HL-60 (cell line): ENCODE measurements at places on chromosomes 3 and 15.

- no peak for DNase-seq
Observed at GRCh38 chr15:55737373-55737772, 5.6 kb downstream of the PRTG start.

DNA sequence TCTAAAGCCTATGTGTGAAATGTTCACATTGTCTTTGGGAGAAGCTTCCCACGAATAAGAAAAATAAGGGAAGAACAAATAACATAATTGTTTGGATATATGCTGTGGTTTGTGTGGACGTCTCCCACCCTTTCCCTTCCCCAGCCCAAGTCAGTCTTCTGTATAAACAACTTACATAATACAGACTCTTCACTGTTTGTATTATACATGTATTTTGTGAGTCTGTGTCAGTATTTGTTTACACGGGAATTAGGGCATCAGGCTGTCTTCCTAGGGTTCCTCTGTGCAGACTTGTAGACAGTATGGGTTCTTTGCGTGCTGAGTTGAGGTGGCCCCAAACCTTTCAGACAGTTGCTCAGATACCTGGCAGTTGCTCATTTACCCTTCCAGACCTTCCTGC is 103.4 kb downstream of the IGF1R start:
- DNase-seq, result no peak

GRCh38 chr15:74790080-74790916 is 8.4 kb downstream of the CSK start:
- peak; percentile 80 for DNase-seq

DNA sequence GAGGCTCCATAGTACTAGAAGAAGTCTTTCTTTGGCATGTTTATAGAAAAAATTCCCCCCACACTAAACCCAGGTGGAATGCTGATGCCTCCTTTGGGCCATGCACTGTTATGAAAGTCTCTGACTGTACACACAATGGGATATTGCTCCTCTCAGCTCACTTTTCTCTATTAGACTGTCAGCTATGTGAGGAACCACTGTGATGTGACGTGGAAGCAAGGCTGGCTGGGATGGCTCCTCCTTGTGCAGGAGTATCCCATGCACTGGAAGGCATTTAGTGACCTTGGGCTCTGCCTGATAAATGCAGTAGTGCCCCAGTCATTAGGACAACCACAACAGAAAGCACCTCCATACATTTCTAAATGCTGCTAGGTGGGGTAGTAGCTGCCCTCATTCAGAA is 5.7 kb upstream of the FRMD4B start:
- no peak for DNase-seq

- DNase-seq, result no peak
Observed at GRCh38 chr3:108283006-108283405, 13.3 kb upstream of the HHLA2 start.

DNA sequence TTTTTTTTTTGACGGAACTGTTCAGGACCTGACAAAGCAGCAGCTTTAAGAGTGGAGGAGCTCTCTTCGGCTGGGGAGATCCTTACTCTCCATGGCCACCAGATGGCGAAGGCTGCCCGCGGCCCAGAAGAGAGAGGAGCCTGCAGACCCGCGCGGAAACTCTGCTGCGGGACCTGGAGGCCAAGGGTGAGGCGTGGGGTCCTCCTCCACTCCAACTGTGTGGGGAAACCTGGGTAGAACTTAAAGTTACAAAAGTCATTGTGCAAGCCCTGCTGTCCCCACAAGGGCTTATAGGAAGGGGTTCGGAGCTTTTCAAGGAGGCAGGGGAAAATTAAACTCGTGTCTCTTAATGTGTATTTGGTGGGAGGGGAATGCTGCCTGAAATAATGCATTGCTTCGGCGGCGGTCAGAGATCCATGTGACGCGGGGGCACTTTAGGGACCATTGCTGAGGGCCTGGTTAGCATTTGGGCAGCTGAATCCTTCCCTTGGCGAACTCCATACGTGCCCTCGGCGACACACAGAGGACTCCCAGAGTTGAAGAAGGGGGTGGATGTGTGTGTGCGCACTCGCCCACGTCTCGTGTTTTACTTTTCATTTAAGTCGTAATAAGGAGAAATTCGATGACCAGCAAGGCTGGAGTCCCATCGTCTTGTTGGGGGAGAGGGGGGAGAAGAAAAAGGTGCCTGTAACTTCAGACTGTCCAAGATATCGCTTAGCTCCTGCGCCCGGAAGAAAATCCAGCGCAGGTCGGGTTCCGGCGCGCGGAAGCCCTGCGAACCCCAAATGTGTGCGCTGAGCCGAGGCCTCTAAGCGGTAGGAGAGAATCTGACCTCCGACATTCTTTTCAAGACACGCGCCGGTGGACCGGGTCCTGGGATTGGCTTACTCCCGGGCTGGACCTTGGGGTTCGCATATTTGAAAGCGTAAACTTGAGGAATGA is 9.7 kb downstream of the EOMES start:
- peak; percentile 77 for DNase-seq

DNA sequence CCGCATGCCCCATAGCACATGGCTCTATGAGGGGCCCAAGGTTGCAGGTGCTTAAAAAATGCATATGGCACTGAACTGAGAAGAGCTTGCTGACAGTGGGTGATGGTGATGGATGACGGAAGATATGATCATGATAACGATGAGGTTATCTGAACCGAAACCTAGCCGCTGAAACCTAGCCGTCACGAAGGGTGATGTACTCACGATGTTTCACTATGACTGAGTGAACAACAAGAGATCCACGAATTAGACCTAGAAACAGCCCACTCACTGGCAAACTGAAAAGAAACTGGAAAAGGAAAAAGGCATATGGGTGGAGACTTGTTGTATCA is 57.6 kb upstream of the BCL6 start:
- no peak for DNase-seq

- no peak for DNase-seq
Observed at GRCh38 chr3:32220006-32220405, 18.5 kb upstream of the CMTM8 start.

GRCh38 chr3:129594409-129594808 is 12.1 kb downstream of the PLXND1 start:
- DNase-seq, result no peak

GRCh38 chr3:130946882-130947281 is 53.0 kb downstream of the ATP2C1 start:
- DNase-seq, result no peak

GRCh38 chr3:190092250-190092649 is 28.4 kb downstream of the P3H2 start:
- no peak for DNase-seq

GRCh38 chr3:59411186-59411585 is 361.4 kb upstream of the CFAP20DC start:
- no peak for DNase-seq

GRCh38 chr3:168422843-168423242 is 327.1 kb upstream of the GOLIM4 start:
- no peak for DNase-seq

GRCh38 chr3:177680472-177680821 is 483.2 kb upstream of the TBL1XR1 start:
- no peak for DNase-seq

- no peak for DNase-seq
Observed at GRCh38 chr3:111616417-111617105, 21.4 kb upstream of the ZBED2 start.

DNA sequence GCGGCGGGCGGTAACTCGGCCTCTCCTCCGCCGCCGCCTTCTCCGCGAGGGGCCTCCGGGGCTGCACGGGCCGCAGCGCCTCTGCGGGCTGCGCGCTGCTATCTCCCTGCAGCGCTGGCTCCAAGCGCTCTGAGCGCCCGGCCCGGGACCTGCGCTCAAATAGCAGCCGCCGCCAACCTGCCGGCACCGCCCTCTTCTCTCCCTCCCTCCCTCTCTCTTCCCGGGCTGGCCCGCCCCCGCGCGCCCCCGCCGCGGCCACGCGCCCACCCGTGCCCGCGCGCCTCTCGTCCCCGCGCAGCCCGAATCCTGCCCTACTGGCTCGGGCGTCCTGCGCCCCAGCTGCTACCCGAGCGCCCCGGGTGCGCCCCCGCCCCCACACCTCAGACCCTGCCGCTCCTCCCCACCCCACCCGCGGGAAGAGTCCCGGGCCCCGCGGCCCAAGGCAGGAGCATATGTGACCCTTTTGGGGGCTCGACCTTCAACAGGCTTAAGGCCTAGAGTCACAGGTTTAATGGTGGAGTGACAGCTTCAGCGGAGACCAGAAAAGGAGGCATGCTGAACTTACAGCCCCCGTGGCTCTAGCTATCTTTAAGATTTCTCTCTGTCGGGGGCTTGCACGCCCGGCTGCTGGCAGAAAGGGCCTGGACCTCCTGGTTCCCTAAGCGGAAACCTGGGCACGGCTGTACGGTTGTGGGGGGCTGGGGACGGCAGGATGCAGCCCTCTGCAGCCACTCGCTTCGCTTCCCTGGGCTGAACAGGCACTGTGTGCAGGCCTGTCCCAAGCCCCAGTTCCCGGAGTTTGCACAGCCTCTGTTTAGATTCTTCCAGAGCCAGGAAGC is at the start of gene CACNA2D2:
Gene CACNA2D2 (minus strand): TSS at position 131 of the 839 bp plus-strand sequence. CDS start 211 bp downstream, outside the sequence.
- DNase-seq, result peak; percentile 5

DNA sequence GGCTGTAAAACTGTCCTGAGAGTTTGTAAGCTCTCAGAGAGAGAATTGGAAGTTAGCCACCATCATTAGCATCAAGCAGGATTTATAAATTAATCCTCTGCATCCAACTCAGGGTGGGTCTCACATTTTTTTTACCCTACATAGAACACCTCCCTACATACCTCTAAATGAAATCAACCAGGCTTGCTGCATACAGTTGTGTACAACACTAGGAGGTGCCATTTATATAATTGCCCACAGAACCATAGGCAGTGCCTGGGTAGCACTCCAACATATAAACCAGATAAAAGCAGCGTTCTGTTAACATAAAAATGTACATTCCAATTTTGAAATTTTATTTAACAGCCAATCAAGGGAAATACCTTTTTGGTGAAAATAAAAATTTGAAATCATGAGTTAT is 48.2 kb upstream of the SELENOK start:
- DNase-seq, result no peak

DNA sequence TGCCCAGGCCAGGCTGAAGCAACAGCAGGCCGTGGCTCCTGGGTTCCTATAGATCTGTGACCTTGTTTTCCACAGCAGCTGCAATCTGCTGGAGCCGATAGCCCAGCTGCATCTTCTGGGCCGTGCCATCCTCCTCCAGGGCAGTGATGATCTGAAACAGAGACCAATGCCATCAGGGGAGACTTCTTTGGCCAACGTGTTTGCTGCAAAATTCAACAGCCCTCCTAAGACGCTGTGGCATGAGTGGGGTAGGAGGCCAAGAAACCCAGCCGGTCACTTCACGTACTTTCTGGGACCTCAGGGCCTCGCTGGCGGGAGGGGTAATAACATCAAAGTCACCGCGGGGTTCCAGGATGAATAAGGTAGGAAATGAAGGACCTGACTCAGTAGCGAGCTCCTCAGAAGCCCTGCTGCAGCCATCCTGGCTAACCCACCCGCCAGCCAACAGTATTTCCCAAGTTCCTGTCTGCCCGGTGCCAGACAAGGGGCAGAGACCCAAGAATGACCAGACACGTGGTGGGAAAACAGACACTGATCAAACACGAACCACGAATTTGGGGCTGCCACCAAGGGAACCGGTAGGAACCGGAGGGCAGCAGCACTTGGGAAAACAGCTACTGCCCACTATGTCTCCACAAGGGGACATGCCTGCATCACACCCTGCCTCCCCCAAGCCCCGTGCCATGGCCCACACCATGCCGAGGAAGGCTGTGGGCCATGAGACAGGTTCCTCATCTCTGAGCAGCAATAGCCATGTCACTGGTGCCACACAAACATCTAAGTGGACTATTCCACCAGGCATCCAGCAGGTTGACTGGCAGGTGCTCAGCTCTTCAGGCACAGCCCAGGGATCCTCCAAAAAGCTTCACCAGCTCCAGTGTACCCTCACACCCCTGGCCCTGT is 25.2 kb downstream of the PLXNB1 start:
- no peak for DNase-seq

DNA sequence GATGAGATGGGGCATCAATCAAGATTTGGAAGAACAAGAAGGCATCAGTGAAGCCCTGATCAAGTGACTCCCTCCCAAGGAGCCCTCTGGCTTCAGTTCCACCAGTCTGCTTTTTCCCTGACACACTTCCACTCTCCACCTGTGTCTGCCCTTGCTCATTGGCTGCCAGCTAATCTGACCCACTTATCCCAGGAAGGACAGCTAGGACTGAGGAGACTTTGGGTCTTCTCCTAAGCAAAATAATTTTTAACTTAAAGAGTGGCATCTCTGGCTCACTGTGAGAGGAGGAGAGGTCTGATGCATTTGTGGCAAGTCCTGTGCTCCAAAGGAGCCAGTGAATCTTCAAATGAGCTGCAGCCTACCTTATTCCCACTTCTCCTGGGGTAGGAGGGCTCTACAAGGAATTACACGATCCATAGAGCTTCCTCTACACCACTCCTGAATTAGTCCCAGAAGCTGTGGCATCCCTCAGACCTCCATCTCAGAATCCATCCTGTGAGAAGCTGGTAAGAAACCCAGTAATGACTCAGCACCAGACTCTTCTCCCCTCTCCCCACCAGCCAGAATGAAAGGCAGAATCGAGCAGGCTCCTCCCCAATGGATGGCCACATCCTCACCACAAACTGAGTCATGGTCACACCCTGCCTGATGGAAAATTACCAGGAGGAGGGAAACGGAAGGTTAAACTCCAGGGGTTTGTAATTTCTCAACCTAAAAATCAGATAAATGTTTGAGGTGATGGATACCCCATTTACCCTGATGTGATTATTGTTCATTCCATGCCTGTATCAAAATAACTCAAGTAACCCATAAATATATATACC is 6.3 kb upstream of the PKM start:
- peak; percentile 94 for DNase-seq

DNA sequence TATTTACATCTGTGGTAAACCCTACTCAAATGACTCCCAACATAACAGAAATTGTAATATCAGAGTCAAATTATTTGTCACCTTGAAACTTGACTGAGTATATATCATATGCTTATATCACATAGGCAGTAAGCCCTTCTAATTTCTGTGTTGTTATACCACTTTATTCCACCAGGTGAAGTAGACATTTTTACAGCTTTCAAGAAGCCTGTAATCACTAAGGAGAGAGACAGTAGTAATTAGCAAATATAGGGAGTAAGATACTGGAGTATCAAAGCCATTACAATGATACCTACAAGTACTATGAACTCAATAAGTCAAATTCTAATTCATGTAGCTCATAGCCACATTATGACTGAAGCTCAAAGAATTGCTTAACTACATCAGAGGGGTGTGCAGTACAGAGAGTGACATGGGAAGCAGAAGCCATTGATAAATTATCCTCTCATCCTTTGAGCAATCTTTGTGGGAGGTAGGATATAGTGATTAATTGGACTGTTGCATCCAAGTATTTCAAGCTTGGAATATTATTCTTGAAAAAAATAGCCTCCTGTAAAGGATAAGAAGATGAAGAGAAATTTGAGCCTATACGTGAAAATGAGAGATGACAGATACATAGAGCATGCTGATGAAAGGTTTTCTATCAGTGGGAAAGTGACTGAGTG is 1005.9 kb downstream of the ZPLD1 start:
- no peak for DNase-seq

- no peak for DNase-seq
Observed at GRCh38 chr3:157078131-157078810, 81.7 kb downstream of the CCNL1 start.

GRCh38 chr15:40846841-40847222 is 3.0 kb downstream of the SPINT1 start:
- DNase-seq, result no peak
